ENCODE measurements at places on chromosomes 6 and 20. TPM values are rescaled to one million over a fixed set of nuclear protein-coding genes. Genes with fewer than 3 reads are reported as not detected.

The SRSF12 gene
- total RNA-seq, result 0.28 TPM

The PI3 gene
- total RNA-seq, result not detected

The CDH22 gene
- total RNA-seq, result not detected

The HBS1L gene
- total RNA-seq, result 79.2 TPM

The CRISP3 gene
- total RNA-seq, result not detected

The KHDC1L gene
- total RNA-seq, result not detected

The SPINT3 gene
- total RNA-seq, result not detected

The UNC5CL gene
- 0.36 TPM for total RNA-seq

The BPIFB4 gene
- total RNA-seq, result not detected

The SLC35F1 gene
- not detected for total RNA-seq

The ITPR3 gene
- total RNA-seq, result 65.8 TPM

The LY6G6C gene
- total RNA-seq, result 0.23 TPM

The HLA-DOB gene
- 0.39 TPM for total RNA-seq
